ENCODE measurements at places on chromosomes 3 and 15.

- no peak for DNase-seq
Measured at GRCh38 chr15:39393575-39394335, 187.1 kb upstream of the THBS1 start.

DNA sequence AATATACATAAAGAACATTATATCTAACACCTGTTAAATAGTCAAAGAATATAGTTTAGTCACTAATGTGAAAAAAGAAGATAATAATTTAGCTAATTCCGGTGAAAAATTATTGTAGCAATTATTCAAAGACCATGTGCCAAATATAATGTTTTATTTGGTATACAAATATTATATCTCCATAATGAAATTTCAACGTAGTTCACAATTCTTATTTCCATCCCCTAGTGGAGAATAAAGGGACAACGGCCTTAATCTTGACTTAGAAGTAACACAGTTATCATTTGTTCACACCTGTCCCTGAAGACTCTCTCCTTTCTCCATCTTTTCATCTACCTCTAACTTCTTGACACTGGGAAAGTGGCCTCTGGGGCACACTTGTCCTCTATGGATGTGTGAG lies 213.4 kb downstream of the ERC2 start:
- no peak for DNase-seq

GRCh38 chr3:11322931-11323330 lies 50.7 kb downstream of the ATG7 start:
- DNase-seq = no peak

GRCh38 chr3:64815195-64815631 lies 127.4 kb upstream of the ADAMTS9 start:
- no peak for DNase-seq

GRCh38 chr3:186930143-186930640 lies at the start of gene ST6GAL1:
Gene ST6GAL1 (plus strand): TSS chr3:186930526. CDS start chr3:187042704, 112,178 bp downstream.
- DNase-seq = peak; percentile 19

DNA sequence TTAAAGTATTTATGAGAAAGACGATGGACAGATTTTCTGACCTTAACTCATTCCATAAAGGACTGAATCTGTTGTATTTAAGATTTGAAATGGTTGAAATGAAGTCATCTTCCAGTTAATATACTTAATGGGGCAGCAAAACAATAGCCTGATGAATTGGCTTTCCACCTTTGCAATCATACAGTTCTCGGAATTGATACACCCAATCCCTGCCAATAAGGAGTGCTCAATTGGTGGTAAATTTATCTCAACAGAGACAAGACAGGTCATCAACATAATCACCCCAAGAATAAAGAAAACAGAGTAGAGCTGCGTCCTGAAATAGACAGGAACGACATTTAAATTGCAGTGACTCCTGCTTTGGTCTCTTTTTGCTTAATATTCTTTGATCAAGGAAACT lies 11.2 kb downstream of the ANXA2 start:
- no peak for DNase-seq

GRCh38 chr3:94004301-94004910 lies 24.0 kb downstream of the STX19 start:
- peak; percentile 72 for DNase-seq

Measured in hematopoietic multipotent progenitor cell treated with erythropoietin and hydrocortisone succinate and interleukin-3 and kit ligand, for 15 days (in vitro differentiated cells).